ENCODE measurements at places on chromosomes 13 and 19. TPM values are rescaled to one million over a fixed set of nuclear protein-coding genes. Genes with fewer than 3 reads are reported as not detected.

GRCh38 chr19:435707-436412, 25.0 kb downstream of the SHC2 start:
- no peak for DNase-seq

DNA sequence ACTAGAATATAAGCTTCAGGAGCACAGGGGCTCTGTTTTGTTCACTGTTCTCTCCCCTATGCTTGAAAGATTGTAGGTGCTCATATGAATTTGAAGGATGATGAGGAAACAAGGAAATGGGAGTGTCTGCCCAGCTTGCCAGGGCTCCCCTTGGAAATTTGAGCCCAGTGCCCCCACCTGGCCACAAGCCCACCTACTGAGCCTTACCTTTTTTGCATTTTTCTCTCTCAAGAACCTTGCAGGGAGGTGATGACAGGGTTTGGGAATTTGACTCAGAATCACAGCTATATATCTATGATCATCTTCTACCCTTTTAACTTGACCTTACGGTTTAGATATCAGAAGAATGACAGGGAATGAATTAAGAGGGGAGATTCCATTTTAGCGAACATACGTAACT, 33.8 kb downstream of the SERP2 start:
- DNase-seq: no peak

DNA sequence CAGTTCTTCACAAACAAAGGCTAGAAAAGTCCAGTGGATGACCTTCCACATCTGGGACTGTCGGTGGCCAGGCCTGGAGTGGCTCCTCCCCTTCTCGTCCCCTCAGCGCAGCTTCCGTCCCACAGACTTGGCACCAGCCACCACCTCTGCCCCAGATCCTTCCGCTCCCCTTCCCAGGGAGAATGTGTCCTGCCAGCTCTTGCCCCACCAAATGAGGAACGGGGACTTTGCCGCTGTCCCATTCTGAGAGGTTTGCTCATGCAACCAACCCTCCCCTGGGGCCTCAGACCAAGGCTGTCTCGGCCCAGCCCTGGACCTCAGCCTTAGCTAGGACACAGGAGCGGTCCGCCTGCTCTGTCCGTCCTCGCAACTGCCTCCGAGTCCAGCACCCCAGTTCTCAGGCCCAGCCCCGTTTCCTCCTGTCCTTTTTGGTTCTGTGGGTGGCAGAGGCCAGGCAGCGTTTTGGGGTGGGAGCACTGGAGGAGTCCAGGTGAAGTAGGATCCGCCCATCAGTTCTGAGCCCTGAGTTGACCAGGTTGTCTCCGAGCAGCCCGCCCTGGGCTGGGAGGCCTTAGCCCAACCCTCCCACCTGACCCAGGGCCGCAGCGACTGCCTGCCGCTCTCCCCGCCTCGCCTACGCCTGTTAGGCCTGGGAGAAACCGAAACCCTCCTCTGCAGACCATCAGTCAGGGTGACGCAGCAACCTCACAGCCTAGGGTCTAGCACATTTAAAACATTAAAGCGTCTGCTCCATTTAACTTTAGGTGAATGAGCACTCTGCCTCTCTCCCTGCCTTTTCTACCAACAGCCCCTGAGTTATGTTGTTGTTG, 284.3 kb downstream of the FOXO1 start:
- DNase-seq: no peak

- no peak for DNase-seq
Measured at GRCh38 chr19:2799273-2800020, 14.1 kb downstream of the THOP1 start.

SEMA6B gene
- 17.5 TPM for total RNA-seq
